ENCODE measurements at places on chromosomes 6 and 20. TPM values are rescaled to one million over a fixed set of nuclear protein-coding genes. Genes with fewer than 3 reads are reported as not detected.
A peak's percentile ranks its signal among the peaks of the same experiment; 100 is the strongest.

DNA sequence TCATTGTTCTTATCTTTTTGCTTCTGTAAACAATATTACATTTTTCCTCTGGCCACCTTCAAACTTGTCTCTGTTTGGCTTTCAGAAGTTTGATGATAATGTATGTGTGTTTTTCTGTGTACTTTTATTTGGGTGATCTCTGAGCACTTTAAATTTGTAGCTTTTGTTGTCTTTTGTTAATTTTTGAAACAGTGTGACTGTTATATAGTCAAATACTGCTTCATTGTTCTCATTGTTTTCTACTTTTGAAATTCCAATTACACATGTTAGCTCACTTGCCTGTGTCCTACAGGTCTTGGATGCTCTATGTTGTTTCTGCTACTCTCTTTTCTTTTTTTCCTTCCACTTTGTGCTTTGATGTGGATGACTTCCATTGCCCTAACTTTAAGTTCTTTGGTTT lies 460.1 kb upstream of the KHDRBS2 start:
- DNase-seq, result no peak
- H3K36me3 ChIP-seq, result no peaks in the 10 kb centered on the region
- no peak overlapping the region for H3K27ac ChIP-seq
- no peaks in the 10 kb centered on the region for H3K4me1 ChIP-seq

DNA sequence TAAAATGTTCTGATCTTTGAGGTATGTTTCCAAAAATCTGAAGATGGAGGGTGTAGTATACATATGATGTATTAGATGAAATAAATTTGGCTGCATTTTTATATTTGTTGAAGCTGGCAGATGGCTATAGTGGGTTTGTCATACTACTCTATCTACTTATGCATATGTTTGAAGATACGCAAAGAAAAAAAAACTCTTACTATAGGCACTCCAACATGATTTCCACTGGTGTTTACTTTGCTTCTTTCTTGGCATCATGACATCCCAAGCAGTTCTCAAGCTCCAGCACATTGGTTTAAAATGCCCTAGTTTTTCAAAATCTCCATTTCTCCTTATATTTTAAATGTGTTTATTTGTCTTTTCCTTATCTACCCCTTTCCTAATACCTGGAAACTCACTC lies 711.8 kb downstream of the PHF3 start:
- no peaks in the 10 kb centered on the region for H3K27me3 ChIP-seq
- no peak overlapping the region for H3K4me3 ChIP-seq
- H3K36me3 ChIP-seq, result no peaks in the 10 kb centered on the region
- no peak for DNase-seq
- H3K27ac ChIP-seq, result no peak overlapping the region

DNA sequence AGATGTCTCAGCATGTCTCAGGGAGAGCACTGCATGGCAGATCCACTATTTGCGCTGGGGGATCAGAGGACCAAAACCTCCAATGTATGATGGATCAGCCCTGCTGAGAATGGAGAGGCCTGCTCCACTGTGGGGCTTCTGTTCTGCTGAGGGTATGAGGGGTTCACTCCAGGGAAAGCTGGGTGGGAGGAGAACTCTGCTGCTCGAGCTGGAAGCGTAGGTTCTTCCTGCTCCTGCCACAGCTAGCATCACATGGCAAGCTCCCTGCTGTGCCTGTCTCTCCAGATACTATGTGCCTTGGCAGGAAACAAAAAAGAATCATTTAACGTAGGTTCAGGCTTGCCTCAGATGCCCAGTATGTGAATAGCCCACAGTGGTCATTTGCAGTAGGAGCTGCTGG lies 105.8 kb downstream of the EPM2A start:
- no peak for DNase-seq
- H3K27ac ChIP-seq, result no peak overlapping the region
- H3K4me3 ChIP-seq, result no peak overlapping the region
- H3K4me1 ChIP-seq, result no peaks in the 10 kb centered on the region
- H3K36me3 ChIP-seq, result peaks cover 12% of the 10 kb centered on the region

DNA sequence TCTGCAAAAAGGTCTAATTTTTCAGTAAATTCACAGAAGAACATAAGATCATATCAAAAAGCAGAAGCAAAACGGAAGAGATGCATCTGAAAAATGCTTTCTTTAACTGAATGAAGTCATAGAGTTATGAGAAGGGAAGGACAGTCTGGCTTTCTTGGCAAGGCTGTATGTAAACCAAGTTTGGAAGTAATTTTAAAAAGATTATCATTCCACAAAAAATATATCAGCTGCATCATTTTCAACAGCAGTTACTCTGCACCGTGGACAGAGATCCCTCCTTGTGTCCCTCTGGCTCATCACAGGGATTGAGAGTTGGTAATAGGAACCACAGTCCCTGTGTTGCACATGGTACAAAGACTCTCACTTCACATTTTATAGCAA lies 258.5 kb downstream of the HIVEP2 start:
- no peak overlapping the region for H3K4me3 ChIP-seq
- peaks cover 2% of the 10 kb centered on the region for H3K27me3 ChIP-seq
- H3K27ac ChIP-seq, result no peak overlapping the region
- DNase-seq, result no peak
- no peaks in the 10 kb centered on the region for H3K4me1 ChIP-seq

- no peak for DNase-seq
- H3K4me3 ChIP-seq, result no peak overlapping the region
- no peaks in the 10 kb centered on the region for H3K27me3 ChIP-seq
- peaks cover 48% of the 10 kb centered on the region for H3K4me1 ChIP-seq
- peaks cover 14% of the 10 kb centered on the region for H3K36me3 ChIP-seq
These were observed 38.4 kb downstream of the RRBP1 start for GRCh38 chr20:17643531-17644188.

- no peak overlapping the region for H3K4me3 ChIP-seq
- H3K27me3 ChIP-seq, result no peaks in the 10 kb centered on the region
- no peaks in the 10 kb centered on the region for H3K36me3 ChIP-seq
- DNase-seq, result no peak
These were observed 68.4 kb downstream of the TFAP2B start for GRCh38 chr6:50887112-50887511.

DNA sequence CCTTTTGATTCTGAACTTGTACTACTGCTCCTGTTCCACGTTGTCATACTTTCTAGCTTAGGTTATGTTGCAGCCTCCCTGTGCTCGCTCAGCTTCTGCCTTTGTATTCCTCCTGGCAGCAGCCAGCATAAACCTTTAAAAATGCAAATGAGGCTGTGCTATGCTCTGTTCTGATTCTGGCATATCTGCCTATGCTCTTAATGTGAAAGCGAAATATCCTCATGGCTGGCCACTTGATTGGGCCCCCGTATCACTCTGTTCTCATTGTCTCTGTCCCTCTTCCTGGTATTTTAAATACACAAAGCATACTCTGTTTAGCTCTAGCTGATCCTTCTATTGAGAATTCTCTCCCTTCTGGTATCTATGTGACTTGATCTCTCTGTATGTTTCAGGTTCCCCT lies 139.0 kb downstream of the JARID2 start:
- no peak overlapping the region for H3K27ac ChIP-seq
- peaks cover 19% of the 10 kb centered on the region for H3K4me1 ChIP-seq
- H3K36me3 ChIP-seq, result no peaks in the 10 kb centered on the region
- DNase-seq, result no peak
- H3K27me3 ChIP-seq, result no peaks in the 10 kb centered on the region

DNA sequence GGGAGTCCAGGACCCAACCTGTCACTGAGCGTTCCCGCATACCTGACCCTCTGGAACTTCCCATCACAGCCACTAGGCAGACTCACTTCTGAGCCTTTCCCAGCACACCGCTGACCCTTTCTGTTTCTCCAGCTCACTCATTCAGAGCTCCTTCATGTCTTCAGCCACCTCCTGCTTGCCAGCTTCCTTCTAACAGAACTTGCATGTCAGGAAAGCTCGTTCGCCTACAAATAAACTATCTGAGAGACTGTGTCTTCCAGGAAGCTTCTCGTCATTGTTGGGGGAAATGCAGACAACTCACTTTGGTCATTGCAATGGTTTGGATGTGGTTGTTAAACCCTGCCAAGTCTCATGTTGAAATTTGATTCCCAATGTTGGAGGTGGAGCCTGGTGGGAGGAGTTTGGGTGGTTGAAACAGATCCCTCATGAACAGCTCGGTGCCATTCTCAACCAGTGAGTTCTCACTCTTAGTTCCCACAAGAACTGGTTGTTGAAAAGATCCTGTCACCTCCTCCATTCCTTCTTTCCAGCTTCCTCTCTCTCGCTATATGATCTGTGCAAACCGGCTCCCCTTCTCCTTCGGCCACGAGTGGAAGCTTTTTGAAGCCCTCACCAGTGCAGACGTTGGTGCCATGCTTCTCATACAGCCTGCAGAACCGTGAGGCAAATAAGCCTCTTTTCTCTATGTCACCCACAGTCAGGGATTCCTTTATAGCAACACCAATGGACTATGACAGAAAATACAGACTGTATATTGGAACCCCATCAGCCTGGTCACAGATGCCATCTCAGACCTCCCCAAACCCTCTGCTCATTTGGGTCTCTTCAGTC lies 1.4 kb upstream of the MUC21 start:
- DNase-seq, result no peak
- no peak overlapping the region for H3K27ac ChIP-seq
- H3K4me1 ChIP-seq, result peaks cover 5% of the 10 kb centered on the region
- peaks cover 42% of the 10 kb centered on the region for H3K27me3 ChIP-seq
- no peaks in the 10 kb centered on the region for H3K36me3 ChIP-seq

GRCh38 chr6:7438011-7438410 lies 48.4 kb downstream of the RIOK1 start:
- H3K27me3 ChIP-seq, result no peaks in the 10 kb centered on the region
- no peak overlapping the region for H3K27ac ChIP-seq

DNA sequence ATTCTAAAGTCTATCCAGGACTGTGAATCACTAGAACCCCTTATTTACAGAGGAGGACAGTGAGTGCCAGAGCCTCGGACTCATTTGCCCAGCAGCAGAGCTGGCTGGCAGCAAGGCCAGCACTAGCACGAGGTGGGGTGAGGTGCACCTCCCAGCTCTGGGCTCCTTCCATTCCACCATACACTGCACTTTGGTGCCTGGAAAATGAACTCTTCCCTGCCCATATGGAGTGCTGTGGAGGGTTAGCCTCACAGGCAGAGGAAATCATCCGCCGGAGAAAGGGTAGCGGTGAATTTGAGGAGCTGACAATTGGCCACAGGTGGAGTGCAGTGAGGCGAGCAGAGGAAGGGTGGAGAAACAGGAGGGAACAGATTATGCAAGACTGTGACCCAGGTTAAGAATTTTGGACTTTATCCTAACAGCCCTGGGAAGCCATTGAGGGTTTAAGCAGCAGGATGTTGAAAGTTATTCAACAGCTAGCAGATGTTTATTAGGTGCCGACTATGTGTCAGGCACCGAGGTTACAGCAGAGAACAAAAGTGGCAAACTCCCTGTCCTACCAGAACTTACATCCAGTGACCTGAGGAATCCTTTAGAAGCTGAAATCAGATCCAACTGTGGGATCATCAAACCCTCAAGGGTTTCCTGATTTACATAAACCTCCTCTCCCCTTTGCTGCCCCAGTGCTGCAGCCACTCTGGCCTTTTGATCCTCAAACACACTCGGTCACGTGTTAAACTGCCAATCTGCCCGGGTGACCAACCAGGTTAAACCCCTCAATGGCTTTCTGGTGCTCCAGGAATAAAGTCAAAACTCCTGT lies 6.2 kb downstream of the TRIM26 start:
- H3K4me3 ChIP-seq, result no peak overlapping the region
- H3K36me3 ChIP-seq, result peaks cover 5% of the 10 kb centered on the region
- H3K27ac ChIP-seq, result peak overlapping the region; percentile 58
- no peaks in the 10 kb centered on the region for H3K27me3 ChIP-seq

DNA sequence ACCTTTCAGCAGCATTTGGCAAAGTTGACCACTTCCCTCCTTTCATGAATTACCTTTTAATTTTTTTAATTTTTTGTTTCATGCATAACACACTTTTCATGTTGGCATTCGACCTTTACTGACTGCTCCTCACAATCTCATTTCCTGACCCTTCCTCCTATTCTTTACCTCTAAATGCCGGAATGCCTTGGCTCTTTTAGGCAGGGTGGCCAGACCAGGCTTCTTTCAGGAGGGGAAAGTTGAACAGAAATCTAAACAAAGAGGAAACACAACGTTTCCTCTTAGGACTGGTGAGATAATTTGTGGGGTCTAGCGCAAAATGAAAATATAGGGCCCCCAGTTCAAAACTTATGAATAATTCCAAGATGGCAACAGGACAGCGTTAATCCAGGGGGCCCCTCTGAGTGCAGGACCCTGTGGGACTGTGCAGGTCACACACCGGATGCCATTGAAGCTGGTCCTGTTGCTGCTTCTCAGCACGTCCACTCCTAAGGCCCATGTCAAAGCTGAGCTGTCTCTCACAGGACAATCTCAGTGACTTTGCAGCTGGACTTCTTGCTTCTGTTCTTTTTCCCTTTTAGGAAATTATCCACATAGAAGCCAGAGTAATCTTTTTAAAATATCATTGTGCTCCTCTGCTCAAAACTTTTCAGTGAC lies 313.8 kb downstream of the HDGFL1 start:
- peaks cover 53% of the 10 kb centered on the region for H3K4me1 ChIP-seq
- no peaks in the 10 kb centered on the region for H3K27me3 ChIP-seq
- H3K4me3 ChIP-seq, result no peak overlapping the region
- peaks cover 7% of the 10 kb centered on the region for H3K36me3 ChIP-seq
- no peak for DNase-seq

DNA sequence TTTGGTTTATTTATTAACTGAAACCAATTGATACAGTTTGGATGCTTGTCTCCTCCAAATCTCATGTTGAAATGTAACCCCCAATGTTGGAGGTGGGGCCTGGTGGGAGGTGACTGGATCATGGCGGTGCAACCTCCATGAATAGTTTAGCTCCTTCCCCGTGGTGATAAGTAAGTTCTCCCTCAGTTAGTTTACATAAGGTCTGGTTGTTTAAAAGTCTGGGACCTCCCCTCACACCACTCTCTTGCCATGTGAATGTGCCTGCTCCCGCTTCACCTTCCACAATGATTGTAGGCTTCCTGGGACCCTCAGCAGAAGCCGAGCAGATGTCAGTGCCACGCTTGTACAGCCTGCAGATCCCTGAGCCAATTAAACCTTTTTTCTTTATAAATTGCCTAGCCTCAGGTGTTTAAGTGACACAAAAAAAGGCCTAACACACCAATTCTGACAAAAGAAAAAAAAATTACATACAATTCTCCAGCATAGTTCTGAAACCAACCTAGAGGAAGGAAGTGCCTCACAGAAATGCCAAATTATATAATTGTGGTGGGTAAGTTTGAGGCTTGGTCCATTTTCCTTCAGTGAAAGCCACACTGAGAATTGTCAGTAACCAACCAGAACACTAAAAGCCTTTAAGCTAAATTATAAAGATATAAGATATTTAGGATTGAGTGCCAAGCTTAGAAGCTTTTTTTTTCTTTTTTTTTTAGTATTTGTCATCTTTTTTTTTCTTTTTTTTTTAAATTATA lies 15.0 kb downstream of the MAP7 start:
- peaks cover 43% of the 10 kb centered on the region for H3K27me3 ChIP-seq
- no peak overlapping the region for H3K4me3 ChIP-seq
- no peaks in the 10 kb centered on the region for H3K36me3 ChIP-seq
- H3K27ac ChIP-seq, result no peak overlapping the region

GRCh38 chr6:28634761-28635546 lies 109.3 kb downstream of the GPX5 start:
- peak overlapping the region; percentile 79 for H3K4me3 ChIP-seq
- H3K36me3 ChIP-seq, result no peaks in the 10 kb centered on the region
- no peak for DNase-seq
- no peak overlapping the region for H3K27ac ChIP-seq
- peaks cover 30% of the 10 kb centered on the region for H3K27me3 ChIP-seq
- peaks cover 16% of the 10 kb centered on the region for H3K4me1 ChIP-seq

TENT5A gene
- total RNA-seq, result 27.0 TPM

KCNK5 gene
- total RNA-seq, result not detected

TNFRSF6B gene
- total RNA-seq, result 0.84 TPM

FAM209B gene
- 0.55 TPM for total RNA-seq

TTK gene
- total RNA-seq, result 4.5 TPM

SPTLC3 gene
- total RNA-seq, result 5.0 TPM

CYP21A2 gene
- 0.44 TPM for total RNA-seq

HM13 gene
- total RNA-seq, result 173 TPM

TCF19 gene
- 8.2 TPM for total RNA-seq
